ENCODE measurements at places on chromosomes 13 and 19.

DNA sequence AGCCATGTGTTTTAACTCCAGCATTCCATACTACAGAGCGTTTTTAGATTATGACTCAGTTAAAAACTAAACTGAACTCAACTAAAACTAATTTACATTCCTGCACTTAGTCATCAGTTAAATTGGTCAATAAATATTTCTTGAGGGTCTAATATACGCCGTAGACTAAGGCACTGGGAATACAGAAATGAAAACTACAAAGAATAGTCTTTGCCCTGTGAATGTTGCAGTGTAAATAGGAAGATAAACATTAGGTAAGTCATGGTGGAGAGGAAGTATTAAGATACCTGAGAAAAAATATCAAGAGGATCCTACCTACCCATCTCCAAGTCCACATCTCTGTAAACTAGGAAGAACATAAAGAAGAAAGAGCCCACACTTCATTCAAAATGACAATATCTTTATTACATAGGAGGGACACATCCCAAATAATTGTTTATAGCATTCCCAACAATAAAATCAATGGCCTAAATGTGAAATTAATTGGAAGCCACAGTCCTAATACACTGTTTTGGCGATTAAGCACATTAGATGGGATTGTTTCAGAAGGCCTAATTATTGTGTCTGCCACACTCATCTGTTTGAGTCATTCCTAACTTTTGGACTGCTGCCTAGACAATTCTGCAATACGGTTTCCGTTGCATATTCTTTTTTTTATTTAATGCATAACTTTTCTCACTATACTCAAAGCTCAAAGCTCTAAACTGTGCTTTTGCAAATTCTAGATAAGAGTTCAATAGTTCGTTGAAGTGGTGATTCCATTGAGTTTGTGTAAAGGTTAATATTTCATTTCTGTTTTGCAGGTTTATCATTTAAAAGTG lies 52.9 kb downstream of the MBNL2 start:
- DNase-seq, result no peak

GRCh38 chr19:51743405-51743804 lies 8.3 kb downstream of the FPR1 start:
- DNase-seq, result no peak

GRCh38 chr19:33373453-33374235 lies at the start of gene CEBPG:
CEBPG (plus strand) TSS chr19:33373709; CDS start chr19:33379240, 5,531 bp downstream.
- peak; percentile 88 for DNase-seq

- no peak for DNase-seq
Measured at GRCh38 chr13:20074966-20075365, 85.9 kb downstream of the GJA3 start.

DNA sequence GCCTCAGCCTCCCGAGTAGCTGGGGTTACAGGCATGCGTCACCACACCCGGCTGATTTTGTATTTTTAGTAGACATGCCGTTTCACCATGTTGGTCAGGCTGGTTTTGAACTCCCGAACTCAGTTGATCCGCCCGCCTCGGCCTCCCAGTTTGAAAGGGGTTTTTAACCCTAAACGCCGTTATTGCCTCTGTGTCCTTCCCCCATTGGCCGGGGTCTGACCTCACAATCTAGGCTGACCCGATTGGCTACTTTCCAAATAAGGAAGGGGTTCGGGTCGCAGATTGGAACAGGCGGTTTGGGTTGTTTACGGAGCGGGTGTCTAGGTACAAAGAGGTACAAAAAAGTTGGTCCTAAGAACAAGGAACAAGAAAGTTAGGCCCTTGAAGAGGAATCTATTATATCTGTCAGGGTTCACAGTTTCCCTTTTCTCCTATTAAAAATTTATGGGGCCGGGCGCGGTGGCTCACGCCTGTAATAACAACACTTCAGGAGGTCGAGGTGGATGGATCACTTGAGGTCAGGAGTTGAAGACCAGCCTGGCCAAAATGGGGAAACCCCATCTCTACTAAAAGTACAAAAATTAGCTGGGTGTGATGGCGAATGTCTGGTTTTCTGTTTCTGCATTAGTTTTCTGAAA lies 1.0 kb downstream of the ZNF253 start:
- DNase-seq, result peak; percentile 33

DNA sequence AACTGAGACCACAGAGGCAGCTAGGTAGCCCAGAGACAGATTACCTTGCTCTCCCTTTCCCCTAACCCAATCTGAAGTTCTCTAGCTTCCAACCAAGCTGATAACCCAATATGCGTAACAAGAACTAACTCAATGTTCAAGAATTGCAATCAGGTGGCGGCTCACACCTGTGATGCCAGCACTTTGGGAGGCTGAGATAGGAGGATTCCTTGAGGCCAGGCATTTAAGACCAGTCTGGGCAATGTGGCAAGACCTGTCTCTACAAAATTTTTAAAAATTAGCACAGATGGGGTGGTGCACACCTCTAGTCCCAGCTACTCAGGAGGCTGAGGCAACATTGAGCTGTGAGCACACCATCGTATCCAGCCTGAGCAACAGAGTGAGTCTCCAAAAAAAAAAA lies 86.7 kb upstream of the IPO5 start:
- no peak for DNase-seq

GRCh38 chr13:29561918-29562317 lies 33.6 kb downstream of the SLC7A1 start:
- no peak for DNase-seq

DNA sequence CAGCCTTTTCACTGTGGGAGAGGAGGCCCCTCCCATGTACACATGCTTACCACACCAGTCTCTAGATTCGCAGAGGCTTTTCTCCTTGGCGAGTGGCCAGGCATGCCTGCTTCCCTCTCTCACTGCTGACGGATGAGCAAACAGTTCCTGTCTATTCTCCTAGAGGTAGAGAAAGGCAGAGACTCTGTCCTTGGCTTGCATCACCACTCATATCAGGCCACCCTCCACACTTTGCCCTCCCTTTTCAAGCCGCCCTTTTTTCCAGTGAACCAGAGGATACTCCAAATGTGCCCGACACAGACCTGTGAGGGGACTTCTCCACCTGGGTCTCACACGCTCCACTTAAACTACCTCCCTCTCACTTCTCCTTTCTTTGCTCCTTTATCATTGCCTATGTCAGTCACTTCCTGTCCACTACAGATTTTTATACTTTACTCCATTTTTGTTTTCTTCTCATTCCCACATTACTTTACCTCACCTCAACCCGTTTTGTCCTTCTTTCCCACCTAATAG lies 284.6 kb downstream of the DNAJC15 start:
- DNase-seq, result peak; percentile 67

DNA sequence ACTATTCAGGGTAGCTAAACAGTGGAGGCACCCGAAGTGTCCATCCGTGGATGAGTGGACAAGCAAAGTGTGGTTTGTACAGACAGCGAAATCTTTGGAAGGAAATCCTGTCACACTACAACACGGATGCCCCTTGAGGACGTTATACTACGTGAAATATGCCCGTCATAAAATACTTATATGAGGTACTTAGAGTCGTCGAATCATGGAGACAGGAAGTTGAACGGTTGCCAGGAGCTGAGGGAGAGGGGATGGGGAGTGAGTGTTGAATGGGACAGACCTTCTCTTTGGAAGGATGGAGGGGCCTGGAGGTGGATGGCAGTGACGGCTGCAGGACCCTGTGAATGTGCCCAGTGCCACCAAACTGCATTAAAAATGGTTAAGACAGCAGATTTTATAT lies 11.6 kb downstream of the ATP4B start:
- no peak for DNase-seq

DNA sequence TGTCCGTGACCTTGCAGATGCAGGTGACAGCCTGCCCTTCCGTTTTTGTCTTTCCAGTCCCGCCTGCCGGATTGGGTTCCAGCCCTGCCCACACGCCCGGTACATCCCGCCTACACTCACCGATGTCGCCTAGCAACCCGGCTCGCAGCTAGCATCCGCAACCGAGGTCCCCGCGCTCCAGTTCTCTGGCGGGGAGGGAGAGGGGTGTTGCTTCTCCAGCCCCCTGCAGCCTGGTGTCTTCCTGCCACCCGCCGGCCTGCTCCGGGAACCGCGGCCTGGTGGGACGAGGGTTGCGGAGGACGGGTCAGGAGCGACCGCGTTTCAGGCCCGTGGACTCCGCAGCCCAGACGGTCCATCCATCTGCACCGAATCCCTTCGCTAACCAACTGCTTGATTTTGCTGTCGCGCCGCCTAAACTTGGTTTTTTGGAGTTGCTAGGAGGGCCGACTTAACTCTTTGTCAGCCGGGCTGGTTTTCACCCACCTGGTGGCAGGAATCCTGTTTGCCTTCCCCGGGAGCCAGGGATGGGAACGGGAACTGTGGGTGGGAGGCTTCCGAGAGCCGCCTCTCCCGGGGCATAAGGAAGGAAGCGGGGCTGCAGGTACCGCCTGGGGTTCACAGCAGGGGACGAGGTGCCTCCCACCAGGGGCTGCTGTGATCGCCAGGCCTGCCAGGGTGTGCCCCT lies 15.4 kb upstream of the MATK start:
- no peak for DNase-seq

DNA sequence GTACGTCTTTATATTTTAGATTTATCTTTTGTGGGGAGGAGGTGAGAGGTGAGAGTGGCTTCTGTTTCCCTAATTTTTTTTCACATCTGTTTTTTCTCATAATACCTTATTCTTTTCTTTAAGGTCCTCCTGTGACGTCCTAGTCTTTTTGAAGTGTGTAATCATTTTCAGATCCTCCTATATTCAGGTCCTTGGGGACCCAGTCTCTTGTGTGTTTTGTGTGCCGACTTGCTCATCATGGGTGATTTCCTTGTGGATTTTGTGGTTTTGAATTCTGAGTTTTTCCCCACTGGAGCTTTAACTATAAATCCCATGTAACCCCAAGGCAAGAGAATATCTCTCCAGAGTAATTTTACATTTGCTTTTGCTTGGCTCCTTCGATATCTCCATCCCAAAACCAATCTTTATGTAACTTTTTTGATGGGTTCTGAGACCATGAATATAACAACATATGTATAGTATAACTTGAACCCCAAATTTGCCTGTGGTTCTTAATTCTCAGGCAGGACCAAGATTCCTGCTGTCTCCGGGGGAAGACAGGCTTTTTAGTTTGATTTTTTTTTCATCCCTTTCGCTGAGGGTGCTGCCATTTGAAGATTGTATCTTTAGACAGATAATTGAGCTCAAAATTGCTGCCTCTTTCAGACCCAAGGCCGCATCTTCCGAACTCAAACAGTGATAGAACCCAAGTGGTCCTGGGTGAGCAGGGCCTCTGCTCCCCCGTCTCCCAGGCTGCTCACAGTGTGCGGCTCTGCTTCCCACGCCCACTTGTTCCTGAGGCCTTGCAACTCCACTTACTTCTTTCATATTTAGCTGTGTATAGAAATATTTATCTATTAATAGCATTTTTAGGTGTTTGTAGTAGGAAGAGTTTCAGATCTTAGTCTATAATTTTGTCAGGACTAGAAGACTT lies 59.1 kb upstream of the GPR183 start:
- no peak for DNase-seq

- no peak for DNase-seq
Measured at GRCh38 chr13:79939689-79940088, 401.2 kb downstream of the SPRY2 start.

GRCh38 chr19:1999856-2000515 lies 15.5 kb downstream of the BTBD2 start:
- no peak for DNase-seq

DNA sequence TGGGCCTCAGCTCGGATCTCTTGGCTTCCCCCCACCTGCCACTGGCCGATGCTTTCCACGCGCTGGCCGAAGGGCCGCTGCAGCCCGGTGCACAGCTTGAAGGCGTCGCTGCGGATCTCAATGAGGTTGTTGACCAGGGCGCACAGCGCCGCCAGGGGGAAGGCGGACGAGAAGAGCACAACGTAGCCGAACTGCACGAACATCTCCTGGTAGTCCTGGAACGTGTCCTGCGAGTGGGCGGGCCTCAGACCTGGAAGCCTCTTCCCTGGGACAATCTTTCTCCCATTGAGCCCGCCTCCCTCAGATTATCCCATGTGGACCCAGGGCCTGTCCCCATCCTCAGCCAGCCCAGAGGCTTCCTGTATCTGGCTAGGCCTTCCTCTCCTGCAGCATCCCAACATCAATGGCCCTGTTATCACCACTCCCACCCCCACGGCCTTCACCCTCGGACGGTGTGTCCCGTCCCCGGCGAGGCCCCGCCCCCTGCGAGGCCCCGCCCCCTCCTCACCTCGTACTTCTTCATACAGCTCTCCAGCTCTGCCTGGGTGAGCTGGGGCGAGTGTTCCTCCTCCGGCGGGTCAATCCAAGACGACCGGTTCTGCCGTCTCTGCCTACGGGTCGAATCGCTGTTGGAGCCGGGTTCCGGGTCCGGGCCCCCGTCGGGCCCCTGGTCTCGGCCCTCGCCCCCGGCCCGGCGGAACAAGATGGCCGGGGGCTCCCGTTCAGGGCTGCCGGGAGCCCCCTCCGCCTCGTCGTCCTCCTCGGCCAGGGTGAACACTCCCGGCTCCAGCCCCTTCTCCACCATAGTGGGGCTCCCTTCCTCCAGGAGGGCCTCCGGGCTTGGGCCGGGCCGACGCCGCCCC lies 6.8 kb downstream of the ANO8 start:
- peak; percentile 60 for DNase-seq

GRCh38 chr19:40576151-40576584 lies 505 bp upstream of the SHKBP1 start:
- no peak for DNase-seq

- DNase-seq, result no peak
Measured at GRCh38 chr19:11887234-11887610, 360 bp upstream of the ZNF69 start.

- peak; percentile 34 for DNase-seq
Measured at GRCh38 chr19:40831502-40832430, 18.5 kb downstream of the CYP2A6 start.

Data from CD14-positive monocyte (primary cell).